CD4-positive, alpha-beta T cell treated with Interleukin-15 for 1 hour (primary cell): ENCODE measurements at places on chromosomes 13 and 19.

DNA sequence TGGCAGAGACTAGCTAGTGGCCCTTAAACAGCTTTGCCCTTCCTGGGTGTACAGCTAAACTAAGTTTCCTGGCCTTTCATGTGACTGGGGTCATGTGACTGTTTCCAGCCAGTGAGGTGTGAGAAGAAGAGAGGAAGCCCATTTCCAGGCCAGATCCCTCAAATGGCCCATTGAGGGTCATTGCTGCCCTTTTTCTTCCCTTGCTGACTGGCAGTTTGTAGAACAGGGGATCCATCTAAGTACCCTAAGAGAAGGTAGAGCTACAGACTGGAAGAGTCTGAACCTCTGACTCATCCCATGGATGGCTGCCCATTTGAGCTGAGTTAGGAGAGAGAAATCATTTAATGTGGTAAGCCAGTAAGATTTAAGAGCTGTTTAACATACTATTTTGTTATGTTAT, 2.8 kb downstream of the SWSAP1 start:
- DNase-seq: no peak

- no peak for DNase-seq
Observed at GRCh38 chr19:39341129-39341718, 997 bp upstream of the SAMD4B start.

- no peak for DNase-seq
Observed at GRCh38 chr13:36736119-36736726, 62.4 kb downstream of the SERTM1 start.

DNA sequence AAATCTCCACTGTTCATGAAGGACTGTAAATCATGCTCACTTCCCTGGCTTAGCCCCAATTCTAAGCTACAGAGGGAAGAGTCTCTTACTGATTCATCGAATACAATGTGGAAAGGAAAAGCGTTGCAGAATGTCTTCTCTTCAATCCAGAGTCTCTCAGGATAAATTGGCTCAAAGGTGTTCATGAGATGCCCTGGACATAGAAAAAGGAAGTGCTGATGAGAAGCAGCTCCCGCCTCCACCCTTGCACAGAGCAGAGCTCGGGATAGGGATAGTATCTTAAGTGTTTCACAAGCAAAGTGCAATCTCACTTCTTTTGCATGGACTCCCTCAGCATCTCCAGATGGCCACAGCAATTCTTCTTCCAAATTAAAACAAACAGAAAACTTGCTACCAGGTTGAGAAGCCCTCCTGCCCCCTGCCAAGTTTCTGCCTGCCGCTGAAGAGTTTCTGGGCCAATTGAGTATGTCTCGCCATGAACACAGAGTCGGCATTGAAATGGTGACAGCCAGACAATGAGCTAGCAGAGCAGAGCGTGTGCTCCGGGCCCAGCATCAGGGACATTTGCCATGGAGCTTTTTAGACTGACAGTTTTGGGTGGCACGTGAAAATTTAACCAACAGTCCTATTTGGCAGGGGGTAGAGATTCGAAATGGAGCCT, 85.7 kb downstream of the C13orf42 start:
- no peak for DNase-seq

DNA sequence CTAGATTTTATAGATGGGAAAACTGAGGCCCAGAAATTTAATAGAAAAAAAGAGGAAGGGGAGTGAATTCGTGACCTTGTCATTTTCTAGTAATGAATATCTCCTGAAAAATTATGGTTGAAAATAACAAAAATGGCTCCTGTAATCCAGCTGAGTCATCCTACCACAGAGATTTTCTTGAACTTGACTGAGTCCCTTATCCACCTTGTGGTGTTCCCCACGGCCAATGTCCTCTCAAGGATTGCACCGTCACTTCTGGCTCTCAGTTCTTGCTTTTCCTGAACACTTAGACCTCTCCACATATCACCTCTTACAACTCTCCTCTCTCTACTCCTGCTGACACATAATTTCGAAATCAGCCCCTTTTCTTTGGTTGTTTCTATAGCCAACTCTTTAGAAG, 1.2 kb upstream of the KATNAL1 start:
- DNase-seq: no peak

- peak; percentile 41 for DNase-seq
Observed at GRCh38 chr19:35509018-35509652, 4.3 kb downstream of the DMKN start.

GRCh38 chr19:1468274-1468820, 10.7 kb downstream of the C19orf25 start:
- no peak for DNase-seq

DNA sequence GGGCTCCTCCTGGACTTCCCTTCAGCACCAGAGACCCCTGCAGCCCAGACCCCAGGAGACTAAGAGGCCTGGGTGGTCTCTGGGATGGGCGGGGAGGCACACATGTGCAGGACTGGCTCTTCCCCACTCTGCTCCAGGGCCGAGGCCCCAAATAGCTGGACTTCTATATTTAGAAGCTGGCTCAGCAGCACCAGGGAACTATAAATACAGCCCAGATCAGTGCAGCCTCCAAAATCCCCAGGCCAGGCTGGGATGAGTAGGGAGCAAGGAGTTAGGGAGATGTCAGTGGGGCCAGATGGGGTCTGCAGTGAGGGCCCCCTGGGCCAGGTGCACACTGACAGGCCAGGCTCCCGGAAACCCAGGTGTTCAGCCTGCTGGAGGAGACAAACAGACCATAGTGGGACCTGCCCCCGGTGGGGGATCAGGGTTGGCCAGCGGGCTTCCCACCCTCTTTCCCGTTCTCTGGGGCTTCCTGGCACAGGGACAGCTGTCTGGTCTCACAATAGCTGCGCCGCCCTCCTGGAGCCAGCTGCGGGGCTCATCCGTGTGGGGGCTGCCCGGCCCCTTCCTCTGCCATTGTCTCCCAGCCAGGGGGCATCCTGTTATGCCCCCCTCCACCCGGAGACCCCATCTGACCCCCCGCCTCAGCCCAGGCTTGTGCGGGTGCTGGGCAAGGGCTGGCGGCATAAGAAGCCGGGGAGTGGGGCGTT, 5.5 kb upstream of the ADGRE5 start:
- DNase-seq: no peak

DNA sequence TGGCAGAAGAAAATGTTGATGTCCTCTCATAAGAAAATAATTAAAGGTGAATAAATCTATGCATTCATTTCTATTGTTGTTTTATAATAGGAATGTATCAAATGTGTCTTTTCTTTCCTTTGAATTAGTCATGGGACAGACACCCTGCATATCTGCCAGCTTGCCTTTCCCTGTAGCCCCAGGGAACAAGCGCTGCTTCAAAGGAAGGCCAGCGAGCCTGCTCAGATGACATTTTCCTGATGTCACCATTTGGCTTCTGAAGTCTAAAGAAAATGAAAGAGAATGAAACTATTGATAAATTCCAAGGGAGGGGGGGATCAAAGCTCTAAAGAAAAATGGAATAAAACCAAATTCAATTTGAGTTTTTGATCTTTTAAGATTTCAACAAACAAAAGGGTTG, 574.8 kb downstream of the IRS2 start:
- DNase-seq: no peak

DNA sequence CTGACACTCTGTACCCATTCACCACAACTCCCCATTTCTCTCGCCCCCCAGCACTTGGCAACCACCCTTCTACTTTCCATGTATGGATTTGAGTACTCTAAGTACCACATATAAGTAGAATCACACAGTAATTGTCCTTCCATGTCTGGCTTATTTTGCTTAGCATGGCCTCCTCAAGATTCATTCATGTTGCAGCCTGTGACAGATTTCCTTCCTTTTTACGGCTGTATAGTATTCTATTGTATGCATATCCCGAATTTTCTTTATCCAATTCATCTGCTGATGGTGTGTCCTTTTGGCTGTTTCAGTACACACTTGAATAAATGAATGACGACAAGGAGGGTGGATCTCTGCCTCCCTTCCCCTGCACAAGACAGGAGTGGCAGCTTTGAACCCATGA, 95.1 kb downstream of the ZNF536 start:
- DNase-seq: no peak

DNA sequence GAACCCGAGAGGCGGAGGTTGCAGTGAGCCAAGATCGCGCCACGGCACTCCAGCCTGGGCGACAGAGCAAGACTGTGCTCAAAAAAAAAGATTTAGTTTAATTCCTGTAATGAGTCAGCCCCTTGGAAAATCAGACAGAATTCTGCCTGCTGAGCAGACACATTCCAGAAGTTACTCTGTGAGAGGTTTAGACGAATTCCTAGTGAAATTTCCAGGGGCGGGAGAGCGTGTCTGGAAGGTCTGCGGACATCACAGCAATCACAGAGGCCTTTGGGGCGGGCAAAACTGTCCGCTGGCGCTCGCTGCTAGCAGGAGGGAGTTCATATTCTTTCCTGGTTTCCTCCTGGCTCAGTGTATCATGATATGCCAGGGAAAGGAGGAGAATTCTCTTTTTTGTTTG, 17.5 kb downstream of the MISP start:
- no peak for DNase-seq

DNA sequence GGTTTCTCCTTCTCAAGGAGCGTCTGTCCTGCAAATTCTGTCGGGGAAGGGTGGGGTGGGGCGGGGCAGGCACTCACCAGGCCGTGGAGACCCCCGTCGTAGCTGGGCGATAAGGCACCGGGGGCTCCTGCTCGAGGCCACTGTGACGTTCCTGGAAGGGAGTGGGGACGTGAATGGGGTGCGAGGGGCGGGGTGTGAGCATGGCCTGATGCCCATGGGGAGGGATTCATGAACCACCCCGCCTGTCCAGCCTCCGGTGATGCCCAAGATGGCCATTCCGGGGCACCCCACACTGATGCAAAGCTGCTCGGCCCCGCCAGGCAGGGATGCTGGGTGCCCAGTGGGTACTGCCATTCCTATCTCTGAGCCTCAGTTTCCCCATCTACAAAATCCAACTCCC, 14.4 kb upstream of the UQCR11 start:
- no peak for DNase-seq

DNA sequence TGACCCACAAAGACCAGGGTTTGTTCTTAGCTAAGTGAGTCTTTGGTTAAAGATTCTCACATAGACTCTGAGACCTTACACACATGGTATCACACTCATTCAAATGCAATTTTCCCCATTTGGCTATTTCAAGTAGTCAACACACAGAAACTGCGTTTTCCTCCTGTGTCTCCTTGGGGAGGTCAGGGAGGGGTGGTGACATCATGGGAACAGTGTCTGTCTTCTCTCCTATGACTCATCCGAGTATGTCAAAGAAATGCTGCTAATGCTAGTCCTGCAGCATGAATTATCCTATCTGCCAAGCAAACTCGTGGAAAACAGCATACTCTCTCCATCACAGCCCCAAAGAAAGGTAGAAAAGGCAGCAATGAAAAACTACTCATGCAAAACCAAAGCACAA, 100.2 kb downstream of the ENOX1 start:
- no peak for DNase-seq

GRCh38 chr13:101727118-101727517, 274.6 kb downstream of the ITGBL1 start:
- DNase-seq: no peak

DNA sequence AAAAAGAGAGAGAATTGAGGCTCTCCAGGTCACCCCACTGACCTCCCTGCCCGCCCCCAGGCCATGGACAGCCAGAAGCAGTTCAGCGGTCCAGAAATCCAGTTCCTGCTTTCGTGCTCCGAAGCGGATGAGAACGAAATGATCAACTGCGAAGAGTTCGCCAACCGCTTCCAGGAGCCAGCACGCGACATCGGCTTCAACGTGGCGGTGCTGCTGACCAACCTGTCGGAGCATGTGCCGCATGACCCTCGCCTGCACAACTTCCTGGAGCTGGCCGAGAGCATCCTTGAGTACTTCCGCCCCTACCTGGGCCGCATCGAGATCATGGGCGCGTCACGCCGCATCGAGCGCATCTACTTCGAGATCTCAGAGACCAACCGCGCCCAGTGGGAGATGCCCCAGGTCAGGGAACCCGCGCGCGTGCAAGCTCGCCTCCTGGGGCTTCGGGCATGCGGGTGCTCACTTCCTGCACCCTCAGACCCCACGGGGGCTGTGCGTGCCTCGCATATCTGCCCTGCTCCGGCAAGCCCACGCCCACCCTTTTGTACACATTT, 56.6 kb downstream of the MAP4K1 start:
- DNase-seq: no peak

GRCh38 chr13:37531049-37531448, 67.5 kb downstream of the POSTN start:
- no peak for DNase-seq

DNA sequence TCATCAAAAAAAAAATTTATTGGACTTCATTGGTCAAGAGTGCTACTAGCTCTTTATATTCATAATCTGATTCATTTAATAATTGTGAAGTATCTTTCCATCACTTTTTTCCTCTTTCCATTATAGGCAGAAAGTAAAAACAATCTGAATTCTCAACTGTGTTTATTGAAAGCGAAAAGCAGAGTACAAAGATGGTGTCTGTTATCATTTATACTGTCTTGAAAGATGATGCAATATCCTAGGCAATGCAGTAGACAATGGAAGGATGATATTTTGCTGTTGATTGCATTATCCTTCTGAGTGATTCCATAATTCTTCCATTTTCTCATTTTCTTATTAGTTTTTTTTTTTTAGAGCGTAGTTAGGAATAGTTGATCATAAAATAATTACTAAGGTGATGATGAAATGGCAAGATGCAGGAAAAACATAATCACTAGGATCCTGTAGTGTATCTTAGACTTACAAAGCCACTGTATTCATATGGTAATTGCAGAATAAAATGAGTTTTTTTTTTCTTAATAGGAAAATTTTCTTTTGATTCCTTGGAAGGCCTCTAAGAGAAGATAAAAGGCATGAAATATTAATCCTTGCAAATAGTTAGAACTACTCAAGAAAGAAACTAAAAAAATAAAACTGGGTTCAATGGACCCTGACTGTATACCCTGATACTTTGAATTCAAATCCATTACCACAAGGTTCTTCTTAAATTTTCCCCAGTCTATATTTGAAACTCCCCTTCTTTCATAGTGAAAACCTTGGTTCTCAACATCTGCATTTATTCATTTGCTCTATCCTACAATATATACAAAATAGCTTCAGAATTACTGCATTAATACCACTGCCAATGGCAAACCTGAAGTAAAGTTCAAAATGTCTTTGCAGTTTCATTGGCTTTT, 11.6 kb downstream of the URI1 start:
- DNase-seq: no peak

DNA sequence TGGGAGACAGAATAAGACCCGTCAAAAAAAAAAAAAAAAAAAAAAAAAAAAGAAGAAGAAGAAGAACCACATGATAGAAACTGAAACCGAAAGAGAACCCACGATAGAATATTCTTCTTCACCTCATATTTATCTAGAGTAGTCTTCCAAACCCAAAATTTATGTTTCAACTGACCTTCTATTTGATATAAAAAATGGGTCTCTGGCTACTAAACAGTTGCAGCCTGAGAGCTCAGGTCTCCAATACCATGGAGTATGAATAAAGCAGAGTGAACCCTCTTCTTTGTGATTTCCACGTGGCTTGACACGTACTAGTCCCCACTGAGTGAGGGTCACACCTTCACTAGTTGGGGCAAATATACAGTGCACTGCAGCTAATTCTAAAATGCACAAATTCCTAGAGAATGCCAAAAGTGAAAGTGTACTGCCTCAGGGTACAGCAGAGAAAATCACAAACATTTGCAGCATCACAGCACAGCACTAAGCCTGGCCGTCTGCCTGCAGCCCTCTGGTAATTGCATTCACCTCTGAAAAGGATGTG, 30.8 kb upstream of the RFC3 start:
- no peak for DNase-seq

- DNase-seq: no peak
Observed at GRCh38 chr13:21010621-21011020, 50.8 kb downstream of the LATS2 start.
